Activated naive CD8-positive, alpha-beta T cell treated with anti-CD3 and anti-CD28 coated beads, Interleukin-2, amount 10 ng/mL, durations not matched to agents 7 days and 5 days (primary cell): ENCODE measurements at places on chromosomes 4 and X. TPM values are rescaled to one million over a fixed set of nuclear protein-coding genes. Genes with fewer than 3 reads are reported as not detected.

GRCh38 chrX:2629316-2630007, 61.6 kb upstream of the CD99 start:
- no peak for DNase-seq

- DNase-seq: no peak
Measured at GRCh38 chr4:112939901-112940300, 109.6 kb upstream of the ANK2 start.

DNA sequence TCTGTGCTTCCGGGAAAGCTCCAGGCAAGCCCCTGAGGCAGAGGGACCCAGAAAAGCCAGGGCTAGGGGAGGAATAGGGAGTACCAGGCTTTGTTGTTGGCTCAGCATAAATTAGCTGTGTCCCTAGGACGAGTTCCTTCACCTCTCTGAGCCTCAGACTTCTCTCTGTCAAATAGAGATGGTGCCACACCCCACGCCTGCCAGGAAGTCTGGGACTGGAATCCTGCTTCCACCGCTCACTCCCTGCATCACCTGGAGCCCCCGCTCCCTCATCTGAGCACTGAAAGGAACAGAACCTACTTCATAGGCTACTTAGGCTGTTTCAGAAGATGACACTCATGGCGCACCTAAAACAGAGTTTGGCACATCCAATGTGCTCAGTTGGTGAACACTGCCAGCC, 8.1 kb upstream of the JAKMIP1 start:
- no peak for DNase-seq

DNA sequence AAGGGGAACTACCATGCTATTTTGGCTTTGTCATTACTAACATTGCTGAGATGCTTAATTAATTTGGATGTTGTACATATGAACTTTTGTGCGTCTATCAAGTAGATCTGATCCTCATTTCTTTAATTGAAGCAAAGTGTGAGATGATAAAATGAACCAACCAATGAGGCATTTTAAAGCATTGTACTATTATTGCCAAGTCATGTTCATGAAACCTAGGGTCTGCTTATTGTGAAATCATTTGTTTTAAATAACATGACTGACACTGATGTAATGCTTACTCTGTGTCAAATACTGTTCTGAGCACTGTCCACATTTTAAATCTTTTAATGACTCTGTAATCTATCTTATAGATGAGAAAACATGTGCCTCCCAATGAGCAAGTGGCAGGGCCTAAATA, 57.7 kb downstream of the C4orf33 start:
- DNase-seq: no peak

Gene FAM193A
- 37.0 TPM for total RNA-seq

Gene HMX1
- total RNA-seq: not detected

Gene CLDN22
- total RNA-seq: not detected
